ENCODE measurements at places on chromosomes 4 and X.

- DNase-seq, result no peak
These were observed 177.2 kb upstream of the TENM3 start for GRCh38 chr4:182066037-182066436.

DNA sequence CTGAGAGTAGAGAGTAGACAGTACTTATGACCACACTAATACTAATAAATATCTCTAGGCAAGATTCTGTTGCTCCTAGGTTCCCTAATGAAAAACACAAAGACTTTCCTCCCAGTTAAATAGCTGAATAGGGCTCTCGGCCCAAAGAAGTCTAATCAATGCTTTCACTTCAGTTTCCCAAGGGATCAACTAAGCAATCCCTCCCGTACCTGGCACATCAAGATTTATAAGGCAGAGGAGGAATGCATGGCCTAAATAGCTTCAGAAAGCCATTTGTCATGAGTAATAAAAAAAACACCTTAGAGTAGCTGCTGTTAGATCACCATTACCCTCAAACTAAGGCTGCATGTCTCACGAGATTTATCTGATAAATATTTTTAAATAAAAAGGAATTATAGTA is 56.8 kb upstream of the EXOC1L start:
- no peak for DNase-seq

DNA sequence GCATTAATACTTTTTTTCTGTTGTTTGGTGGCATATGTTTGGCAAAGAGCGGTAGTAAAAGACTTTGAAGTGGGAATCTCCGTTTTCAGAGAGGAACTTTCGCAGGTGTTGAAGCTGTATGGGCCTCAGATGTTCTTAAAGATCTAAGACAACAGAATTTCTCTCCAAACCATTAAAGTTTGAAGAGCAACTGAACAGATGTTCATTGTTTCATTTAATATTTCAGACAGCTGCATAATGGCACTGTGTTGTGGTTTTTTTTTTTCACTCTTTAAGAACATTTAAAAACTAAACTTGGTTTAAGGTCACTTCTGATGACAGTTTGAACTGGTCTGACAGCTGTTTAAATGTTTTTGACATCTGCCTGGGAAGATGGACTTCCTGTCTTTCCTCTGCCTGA is 882.7 kb upstream of the PCDH10 start:
- no peak for DNase-seq

DNA sequence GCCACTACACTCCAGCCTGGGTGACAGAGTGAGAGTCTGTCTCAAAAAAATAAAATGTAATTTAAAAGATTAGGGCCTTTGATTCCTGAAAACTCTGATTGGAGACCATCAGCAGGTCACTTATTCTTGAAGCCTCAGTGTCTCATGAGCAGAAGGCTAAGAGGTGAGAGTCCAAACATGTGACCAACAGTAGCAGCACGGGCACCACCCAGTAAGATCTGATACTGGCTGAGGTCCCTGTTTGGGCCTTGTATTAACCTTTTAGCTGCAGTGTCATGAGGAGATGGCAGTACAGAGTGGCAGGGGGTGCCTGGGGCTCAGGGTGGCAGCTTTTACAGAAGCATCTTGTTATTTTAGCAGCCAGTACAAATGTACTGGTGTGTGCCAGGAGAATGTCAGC is 89.3 kb downstream of the FHDC1 start:
- no peak for DNase-seq

DNA sequence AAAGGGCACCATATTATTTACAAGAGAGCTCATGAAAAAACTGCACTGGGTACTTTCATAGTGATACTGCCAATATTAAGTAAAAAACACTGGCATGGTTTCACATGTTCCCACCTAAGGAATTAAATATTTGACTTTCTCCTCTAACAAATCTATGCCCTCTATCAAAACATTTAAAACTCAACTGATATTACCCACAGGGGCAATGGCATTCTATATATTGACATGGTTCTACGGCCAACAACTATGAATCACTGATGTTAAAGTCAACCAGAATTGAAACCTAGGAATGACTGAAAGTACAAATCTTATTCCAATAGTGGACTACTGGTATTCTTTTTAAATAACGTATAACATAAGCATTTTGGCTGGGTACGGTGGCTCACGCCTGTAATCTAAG is 28.2 kb downstream of the PHKA2 start:
- no peak for DNase-seq

DNA sequence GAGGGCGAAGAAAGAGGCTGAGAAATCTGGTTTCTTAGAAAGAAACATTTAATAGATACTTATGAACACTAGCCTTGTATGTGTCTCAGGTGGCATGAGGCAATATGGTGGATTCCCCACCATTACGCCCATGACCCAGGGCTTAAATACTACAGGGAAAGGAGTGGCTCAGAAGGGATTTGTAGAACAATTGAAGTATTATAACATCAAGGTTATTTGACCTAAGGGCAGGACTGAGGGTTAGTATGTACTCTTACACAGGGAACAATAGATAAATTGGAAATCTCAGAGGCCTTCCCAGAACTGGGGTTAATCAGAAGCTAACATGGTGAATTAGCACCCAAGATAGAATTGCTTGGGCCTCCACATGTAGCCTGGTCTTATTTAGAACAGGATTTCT is 11.0 kb upstream of the USP46 start:
- no peak for DNase-seq

DNA sequence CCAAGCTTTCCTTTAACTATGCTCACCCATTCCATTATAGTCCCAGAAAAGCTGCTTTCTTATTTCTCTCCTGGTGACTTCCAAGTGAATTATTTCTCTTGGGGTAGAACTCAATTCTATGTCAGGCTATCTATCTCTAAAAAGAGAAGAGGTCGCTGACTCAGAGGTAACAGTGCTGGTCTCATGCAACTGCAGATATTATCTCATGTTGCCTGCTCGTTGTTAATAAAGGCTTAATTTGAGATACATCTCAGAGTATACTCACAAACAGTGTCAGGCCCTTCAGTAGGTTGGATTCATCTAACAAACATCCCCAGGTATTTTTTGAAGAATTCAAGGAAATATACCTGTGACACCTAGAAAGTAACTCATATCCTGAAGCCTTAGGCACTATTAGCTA is 2.7 kb downstream of the TMEM154 start:
- DNase-seq, result no peak

- DNase-seq, result no peak
These were observed 6.1 kb downstream of the SGCB start for GRCh38 chr4:52032005-52032404.

DNA sequence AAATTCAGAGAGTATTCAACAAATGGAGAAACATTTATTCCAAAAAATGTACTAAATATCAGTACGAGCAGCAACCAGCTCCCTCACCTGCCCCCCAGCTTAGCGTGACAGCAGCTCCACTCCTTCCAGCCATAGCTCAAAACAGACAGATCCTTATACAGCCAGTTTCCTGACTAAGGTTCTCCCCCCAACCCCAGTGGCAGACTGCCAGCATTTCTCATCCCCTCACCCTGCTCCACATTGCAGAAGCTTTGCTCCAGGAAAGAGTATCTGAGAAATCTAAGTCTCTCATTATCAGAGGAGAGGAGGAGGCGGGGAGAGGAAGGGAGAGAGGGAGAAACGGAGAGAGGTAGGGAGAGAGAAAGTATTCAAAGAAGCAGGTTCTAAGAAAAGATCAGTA is 53.3 kb upstream of the PASD1 start:
- no peak for DNase-seq

DNA sequence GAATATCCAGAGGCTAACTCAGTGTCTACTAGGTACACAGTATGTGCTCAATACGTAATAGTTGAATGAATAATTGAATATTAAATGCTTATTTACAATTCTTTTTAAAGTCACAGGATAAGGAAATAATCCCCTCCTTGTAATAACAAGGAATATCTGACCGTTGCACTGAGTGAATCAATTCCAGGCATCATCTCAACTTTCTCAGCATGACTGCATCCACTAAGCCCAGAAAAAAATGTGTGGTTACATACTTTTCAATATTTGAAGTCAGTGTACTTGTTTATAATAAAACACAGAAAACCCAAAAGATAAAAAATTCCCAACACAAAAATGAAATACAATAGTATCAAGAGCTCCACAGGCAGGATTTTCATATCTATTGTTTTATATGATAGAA is 105.4 kb downstream of the TMEM144 start:
- no peak for DNase-seq

DNA sequence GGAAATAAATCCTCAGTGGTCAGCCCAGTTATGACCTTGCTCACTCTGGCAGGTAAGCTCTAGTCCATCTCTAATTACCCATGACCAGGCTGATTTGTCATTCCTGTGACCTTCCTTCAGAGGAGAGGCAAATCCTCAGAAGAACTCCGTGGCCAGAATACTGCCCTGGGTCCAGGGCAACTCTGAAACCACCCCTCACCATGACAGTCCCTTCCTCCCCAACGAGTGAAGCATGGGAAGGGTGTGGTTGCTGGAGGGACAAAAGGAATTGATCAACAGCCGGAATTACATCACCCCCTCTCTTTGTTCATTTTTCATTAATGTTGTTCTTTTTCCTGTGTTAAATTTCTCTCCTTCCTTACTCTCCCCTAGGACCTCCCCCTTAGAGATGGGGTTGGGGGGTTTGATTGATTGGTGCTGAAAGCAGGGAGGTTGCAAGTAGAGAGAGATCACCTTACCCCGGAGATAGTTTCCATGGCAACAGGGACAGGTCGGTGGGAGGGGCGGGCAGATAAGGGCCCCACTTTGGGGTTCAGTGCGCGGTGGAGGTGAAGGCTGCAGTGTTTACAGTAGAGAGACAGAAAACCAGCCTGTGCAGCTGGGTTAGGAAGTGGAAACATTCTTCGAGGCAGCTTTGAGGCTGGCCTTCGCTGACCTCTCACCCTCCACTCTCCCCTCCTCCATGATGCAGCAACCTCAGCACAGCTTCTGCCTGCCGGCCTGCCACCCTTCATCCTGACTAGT is 647.4 kb downstream of the BCOR start:
- DNase-seq, result no peak

GRCh38 chr4:26985873-26986272 is 125.2 kb downstream of the STIM2 start:
- DNase-seq, result no peak

GRCh38 chr4:77384094-77384493 is 221.5 kb upstream of the CXCL13 start:
- DNase-seq, result no peak

DNA sequence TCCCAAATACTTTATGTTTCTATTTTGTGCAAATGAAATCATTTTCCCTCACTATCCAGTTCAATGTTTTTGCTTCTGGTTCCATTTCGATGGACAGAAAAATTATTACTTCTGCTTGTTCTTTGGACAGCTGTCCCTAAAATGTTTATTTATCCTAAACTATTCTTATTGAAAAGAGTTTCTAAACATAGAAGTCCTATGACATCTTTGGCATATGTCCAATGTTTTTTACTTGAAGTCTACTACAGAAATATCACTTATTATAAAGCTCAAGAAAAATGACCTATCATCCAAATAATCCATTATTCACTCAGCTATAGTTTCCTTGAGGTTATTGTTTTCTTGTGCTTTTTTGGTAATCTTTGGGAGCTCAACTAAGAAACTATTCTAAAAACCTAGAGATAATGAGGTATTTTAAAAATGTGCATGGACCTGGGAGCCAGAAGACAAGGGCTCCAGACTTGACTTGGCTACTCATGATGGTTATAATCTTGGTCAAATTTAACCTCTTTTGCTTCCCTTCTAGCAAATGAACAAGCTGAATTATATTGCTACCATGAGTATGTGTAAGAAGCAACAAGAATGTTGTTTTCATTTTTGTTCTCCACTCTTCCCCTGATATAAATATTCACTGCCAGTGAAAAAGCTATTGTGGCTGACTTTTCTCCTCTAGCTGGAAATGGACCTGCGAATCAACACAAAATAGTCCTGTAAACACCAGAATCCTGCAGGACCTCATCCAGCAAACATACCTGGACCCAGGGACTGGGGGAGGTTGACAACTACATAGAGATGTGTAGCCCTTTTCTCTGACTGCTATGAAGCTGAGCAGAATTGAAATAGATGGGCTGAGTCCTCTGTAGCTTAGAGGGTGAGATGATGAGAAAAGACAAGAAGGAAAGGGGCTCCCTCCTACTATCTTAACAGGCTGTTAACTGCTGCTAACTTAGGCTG is 137.4 kb downstream of the FRYL start:
- DNase-seq, result no peak

- DNase-seq, result no peak
These were observed 125.1 kb downstream of the RAPGEF2 start for GRCh38 chr4:159227984-159228383.

- DNase-seq, result no peak
These were observed 1712.5 kb downstream of the C4orf33 start for GRCh38 chr4:130808492-130808891.

GRCh38 chr4:83208371-83209365 is 75.9 kb downstream of the COQ2 start:
- no peak for DNase-seq

DNA sequence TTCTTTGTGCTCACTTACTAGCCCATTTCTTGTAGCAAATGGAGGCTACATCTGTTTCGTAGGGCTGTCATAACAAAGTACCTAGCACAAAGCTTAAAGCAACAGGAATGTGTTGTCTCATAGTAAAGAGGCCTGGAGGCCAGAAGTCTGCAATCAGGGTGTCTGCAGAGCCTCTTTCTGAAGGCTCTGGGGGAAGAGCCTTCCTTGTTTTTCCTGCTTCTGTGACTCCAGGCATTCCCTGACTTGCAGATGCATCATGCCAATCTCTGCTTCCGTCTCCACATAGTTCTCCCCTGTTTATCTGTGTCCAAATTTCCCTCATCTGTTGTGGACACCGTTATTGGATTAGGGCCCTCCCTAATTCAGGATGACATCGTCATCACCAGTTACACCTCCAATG is 67.1 kb downstream of the SHROOM2 start:
- DNase-seq, result no peak

- DNase-seq, result peak; percentile 63
These were observed 42.9 kb upstream of the HS3ST1 start for GRCh38 chr4:11471618-11472017.

DNA sequence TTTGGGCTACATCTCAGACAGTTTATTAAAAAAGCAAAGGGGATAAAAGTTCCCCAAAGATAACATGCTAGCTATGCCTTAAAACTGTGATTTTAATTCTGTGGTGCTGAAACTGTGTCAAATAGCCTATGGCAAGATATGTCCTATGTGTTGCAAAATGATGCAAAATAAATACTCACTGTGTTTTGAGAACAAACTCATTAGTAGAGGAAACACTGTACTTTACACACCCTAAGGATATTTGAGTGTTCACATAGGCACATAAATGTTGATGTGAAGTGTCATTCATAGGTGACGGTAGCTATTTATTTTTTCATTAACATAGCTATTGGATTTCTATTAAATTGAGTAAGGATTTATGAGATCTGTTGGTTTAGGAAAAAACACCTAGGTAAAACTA is 351.9 kb downstream of the FAT4 start:
- DNase-seq, result no peak

DNA sequence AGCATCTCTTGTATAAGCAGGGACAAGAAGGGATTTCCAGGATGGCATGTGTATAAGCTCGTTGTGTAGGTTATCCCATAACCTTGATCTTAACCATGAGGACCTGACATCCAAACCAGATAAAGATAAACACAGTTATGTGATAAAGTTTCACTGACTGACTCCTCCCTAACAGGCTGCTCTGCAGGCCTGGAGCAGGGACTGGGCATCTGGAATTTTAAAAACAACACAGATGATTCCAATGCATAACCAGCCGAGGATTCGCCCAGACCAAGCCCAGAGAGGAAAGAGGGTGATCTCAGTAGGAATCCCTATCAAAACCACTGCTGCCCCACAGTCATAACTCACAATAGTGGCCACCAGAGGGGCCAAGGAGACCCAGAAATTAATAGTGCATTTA is 22.7 kb downstream of the KLF3 start:
- no peak for DNase-seq

- DNase-seq, result peak; percentile 35
These were observed 32.9 kb upstream of the PGM2 start for GRCh38 chr4:37793562-37793961.

- DNase-seq, result no peak
These were observed 58.1 kb downstream of the DCHS2 start for GRCh38 chr4:154433543-154433942.

Measured in inflammatory macrophage treated with lipopolysaccharide for 1 hour (primary cell).